ENCODE measurements at places on chromosomes 13 and 19.

DNA sequence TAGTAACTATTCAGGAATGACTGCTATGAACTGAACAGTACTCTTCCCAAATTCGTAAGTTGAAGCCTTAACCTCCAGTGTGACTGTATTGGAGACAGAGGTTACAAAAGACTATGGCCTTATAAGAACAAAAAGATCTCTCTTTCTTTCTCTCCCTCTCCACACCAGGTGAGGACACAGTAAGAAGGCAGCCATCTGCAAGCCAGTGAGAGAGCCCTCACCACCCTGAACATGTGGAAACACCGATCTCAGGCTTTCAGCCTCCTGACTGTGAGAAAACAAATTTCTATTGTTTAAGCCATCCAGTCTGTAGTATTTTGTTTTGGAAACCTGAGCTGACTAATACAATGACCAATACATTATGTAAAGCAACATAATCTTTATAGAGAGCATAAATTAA, 888.9 kb downstream of the SLITRK1 start:
- H3K27ac ChIP-seq, result no peak overlapping the region
- no peak overlapping the region for H3K4me3 ChIP-seq
- H3K36me3 ChIP-seq, result no peaks in the 10 kb centered on the region

GRCh38 chr13:27605099-27605498, 15.2 kb downstream of the LNX2 start:
- no peak for DNase-seq
- H3K27me3 ChIP-seq, result no peaks in the 10 kb centered on the region
- no peak overlapping the region for H3K27ac ChIP-seq
- H3K4me3 ChIP-seq, result no peak overlapping the region

- H3K36me3 ChIP-seq, result peaks cover 55% of the 10 kb centered on the region
- no peaks in the 10 kb centered on the region for H3K27me3 ChIP-seq
- H3K27ac ChIP-seq, result peak overlapping the region; percentile 73
- H3K4me3 ChIP-seq, result peak overlapping the region; percentile 12
- peak; percentile 47 for DNase-seq
- peaks cover 23% of the 10 kb centered on the region for H3K4me1 ChIP-seq
Measured at GRCh38 chr13:113187263-113187669, 21.2 kb downstream of the PCID2 start.

DNA sequence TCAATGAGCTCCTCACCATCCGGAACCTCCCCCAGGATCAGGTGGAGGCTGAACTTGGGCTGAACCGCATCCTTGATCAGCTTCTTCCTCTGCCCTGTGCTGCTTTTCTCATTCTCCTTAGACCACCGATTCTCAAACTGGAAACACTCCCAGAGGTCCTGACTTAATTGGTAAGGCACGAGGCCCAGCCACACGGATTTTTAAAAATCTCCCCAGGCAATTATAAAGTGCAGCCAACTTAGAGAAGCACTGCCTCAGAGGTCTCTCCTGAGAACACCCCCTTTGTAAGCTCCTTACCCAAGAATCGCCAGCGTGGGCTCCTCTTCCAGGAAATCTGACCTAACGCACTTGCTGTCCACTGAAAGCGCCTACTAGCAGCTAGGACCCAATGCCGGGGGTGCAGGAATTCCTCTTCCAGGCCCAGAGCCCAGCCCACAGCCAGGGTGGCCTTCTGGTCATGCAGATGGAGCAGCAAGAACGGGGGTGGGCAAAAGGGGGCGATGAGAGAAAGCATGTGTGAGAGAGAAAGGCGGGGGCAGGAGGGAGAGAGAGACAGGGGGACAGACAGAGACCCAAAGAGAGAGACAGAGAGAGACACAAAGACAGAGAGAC, 66.9 kb upstream of the CACNA1A start:
- no peaks in the 10 kb centered on the region for H3K4me1 ChIP-seq
- no peak for DNase-seq
- no peaks in the 10 kb centered on the region for H3K27me3 ChIP-seq
- no peaks in the 10 kb centered on the region for H3K36me3 ChIP-seq
- H3K27ac ChIP-seq, result no peak overlapping the region

DNA sequence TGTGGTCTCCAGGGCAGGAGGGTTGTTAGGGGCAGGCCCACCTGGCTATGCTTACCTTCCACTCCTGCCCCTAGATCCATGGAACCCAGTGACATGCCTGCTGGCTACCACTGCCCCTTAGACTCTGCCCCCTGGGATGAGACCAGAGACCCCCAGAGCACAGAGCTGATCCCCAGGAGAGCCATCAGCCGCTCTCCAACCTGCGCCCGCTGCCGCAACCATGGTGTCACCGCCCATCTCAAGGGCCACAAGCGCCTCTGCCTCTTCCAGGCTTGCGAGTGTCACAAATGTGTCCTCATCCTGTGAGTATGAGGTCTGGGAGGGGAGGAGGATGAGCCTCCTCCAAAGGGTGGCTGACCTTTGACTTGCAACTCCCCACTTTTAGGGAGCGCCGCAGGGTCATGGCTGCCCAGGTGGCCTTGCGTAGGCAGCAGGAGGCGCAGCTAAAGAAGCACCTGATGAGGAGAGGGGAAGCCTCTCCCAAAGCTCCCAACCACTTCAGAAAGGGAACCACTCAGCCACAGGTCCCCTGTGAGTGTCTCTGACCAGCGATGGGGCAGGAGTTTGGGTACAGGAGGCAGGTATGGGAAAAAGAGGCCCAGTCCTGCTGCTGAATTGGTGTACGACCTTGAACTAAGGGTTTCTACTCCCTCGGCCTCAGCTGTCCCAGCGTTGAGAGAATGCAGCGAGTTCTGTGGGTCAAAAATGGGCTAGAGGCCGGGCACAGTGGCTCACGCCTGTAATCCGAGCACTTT, 2.7 kb downstream of the DMRTC2 start:
- H3K27me3 ChIP-seq, result peaks cover 21% of the 10 kb centered on the region
- DNase-seq, result no peak
- H3K4me3 ChIP-seq, result no peak overlapping the region

GRCh38 chr19:48500830-48501493, 10.7 kb downstream of the LMTK3 start:
- DNase-seq, result no peak
- peaks cover 5% of the 10 kb centered on the region for H3K4me1 ChIP-seq
- peaks cover 3% of the 10 kb centered on the region for H3K27me3 ChIP-seq

DNA sequence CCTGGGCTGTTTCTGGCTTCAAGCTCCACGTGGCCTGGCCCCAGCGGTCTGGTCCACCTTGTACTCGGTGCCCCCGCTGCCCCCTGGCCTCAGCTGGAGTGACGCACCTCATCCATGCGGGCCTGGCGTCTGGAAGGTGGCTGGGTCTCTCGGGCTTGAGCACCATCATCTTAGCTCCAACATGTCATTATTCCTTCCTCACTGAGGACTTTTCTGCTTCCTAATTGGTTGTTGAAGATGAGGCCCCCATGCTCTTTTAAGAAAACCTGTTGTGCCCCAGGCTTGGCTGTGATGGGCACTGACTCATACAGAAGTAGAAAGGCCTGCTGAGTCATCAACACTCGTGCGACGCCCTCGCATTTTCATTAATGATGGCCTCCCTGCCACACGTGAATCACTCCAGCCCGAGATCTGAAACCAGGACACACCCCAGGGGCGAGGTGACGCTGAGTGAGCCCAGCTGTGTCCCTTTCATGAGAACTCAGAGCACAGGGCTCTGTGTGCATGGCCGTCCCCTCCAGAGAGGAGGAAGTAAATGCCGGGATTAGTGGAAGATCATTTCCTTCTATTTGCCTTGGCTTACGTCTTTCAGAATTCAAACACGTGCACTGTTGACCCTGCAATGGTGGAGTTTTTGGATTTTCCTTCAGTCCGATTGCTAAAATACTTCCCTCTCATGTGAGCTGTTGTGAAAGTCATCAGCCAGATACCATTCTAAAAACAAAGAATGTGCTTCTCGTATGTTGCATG, 14.0 kb upstream of the GJA3 start:
- peak; percentile 74 for DNase-seq
- H3K27me3 ChIP-seq, result peaks cover 68% of the 10 kb centered on the region
- H3K36me3 ChIP-seq, result no peaks in the 10 kb centered on the region
- peak overlapping the region; percentile 18 for H3K4me3 ChIP-seq
- peaks cover 8% of the 10 kb centered on the region for H3K4me1 ChIP-seq
